AG10803 (cell line): ENCODE measurements at places on chromosomes 16 and 17.

GRCh38 chr16:569445-570254 lies at the start of gene PIGQ:
Gene PIGQ, plus strand, starts transcription at chr16:569968. Its CDS starts 4,107 bp downstream, at chr16:574075.
- peak; percentile 63 for DNase-seq

DNA sequence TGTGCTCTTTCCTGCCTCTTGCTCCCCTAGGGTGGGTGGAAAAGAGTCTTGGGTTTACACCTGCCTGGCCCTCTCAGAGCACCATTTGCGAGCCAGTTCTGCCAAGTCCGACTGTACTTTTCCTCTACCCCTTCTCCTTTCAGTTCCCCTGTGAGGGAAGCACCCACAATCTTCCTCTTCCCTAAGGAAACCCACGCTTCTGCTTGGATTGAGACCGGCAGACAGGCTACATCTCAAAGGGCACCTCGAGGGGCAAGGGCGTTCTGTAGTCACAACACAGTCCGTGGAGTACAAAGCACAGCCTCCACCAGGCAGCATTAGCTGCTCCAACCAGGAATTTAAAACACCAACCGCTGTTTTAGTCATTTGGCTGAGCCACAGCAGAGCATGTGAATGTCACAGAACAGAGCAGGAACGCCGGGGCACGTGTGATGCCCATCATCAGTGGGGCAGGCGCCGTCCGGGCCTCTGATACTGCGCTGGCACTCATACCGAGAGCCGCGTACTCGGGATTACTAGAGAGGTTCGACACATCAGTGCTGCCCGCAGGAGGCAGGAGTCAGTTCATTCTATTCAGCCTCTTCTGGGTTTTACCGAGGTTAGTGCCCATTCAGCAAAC lies 13.7 kb upstream of the MNT start:
- no peak for DNase-seq

DNA sequence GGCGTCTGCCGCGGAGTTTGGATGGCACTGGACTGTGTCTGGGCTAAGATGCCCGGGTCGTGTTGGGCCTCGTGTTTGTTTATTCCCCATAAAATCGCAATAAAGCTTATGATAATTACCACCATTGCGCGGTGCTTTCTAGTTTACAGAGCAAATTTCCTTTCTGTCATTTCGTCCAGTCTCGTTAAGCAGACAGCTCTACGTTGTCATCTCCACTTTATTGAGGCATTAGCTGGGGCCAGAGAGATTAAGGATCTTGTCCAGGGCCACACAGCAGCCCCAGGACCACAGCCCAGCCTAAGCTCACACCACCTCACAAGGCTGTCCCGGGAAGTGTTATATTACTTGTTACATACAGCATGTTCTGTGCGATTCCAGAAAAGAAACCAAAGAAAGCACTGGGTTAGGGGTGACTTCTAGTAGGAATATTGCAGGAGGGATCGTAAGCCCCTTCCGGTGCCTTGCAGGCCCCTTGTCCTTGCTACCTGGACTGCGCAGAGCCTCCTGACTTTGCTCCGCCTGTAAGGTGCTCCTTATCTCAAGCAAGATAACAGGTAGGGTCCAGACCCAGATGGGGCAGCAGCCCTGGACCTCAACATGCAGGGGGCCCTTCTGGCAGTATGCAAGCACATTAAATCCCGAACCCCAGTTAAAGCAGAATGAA lies 6.3 kb downstream of the NOS2 start:
- no peak for DNase-seq

GRCh38 chr17:65553646-65554552 lies 7.5 kb downstream of the AXIN2 start:
- peak; percentile 84 for DNase-seq

DNA sequence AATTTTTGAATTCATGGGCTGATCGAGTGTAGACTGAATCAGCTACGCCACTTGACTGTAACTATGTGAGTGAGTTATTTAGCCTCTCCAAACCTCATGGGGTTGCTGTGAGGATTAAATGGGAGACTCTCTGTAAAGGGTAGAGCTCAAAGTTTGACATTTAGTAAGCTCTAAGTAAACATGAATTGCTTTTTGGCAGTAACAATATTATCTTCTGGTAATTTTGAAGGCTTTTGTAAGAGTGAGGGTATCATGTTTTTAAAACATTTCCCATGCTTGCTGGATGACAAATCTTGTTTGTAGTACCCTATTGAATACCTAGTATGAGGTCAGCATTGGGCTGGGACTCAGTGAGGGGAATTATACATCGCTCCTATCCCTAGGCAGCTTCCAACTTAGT lies 35.3 kb downstream of the MRTFB start:
- no peak for DNase-seq

GRCh38 chr17:53950207-53950857 lies 127.6 kb downstream of the KIF2B start:
- no peak for DNase-seq

DNA sequence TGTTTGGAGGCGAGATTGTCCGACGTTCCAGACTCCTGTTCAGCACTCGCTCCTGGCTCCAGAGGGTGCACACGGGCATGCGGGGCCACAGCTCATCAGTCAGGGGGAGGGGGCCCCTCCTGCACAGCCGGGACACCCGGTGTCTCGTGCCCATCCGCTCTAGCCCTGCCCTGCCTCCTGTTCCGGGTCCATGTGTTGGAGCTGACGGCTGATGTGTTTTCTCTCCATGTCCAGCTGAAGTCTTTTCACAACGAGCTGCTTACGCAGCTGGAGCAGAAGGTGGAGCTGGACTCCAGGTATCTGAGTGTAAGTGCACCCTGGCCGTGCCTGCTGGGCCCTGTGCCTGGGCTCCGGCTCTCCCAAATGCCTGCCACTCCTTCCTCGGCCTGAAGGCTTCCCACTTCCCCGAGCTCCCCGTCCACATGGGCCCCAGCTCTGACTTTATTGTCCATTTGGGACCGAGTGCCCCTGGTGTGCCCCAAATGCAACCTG lies 50.5 kb downstream of the BAIAP2 start:
- DNase-seq = no peak

GRCh38 chr16:79186196-79186595 lies 414.3 kb downstream of the MAF start:
- no peak for DNase-seq

- DNase-seq = no peak
Observed at GRCh38 chr17:69779378-69780214, 295.4 kb upstream of the KCNJ16 start.

DNA sequence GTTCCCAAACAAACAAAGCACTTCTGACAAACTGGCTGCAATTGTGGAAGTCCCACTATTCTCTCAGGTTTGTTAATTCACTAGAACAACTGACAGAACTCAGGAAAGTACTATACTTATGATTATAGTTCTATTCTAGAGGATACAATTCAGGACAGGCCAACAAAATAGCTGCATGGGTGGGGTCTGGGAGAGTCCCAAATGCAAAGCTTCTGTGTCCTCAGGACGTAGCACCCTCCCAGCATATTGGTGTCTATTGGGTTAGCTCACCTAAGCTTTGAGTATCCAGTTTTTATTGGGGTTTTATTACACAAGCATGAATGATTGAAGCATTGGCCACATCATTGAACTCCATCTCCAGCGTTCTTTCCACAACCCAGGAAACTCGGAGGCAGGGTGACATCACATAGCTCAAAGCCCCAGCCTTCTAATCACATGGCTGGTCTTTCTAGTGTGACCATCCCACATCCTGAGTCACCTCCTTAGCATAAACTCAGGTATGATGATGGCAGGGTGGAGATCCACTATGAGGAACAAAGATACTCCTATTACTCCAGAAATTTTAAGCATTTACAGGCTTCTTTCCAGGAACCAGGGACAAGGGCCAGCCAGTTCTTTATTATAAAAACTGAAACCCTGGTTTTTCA lies 43.9 kb upstream of the CCNF start:
- DNase-seq = no peak

GRCh38 chr17:75885431-75885830 lies 7.0 kb upstream of the TRIM47 start:
- no peak for DNase-seq

DNA sequence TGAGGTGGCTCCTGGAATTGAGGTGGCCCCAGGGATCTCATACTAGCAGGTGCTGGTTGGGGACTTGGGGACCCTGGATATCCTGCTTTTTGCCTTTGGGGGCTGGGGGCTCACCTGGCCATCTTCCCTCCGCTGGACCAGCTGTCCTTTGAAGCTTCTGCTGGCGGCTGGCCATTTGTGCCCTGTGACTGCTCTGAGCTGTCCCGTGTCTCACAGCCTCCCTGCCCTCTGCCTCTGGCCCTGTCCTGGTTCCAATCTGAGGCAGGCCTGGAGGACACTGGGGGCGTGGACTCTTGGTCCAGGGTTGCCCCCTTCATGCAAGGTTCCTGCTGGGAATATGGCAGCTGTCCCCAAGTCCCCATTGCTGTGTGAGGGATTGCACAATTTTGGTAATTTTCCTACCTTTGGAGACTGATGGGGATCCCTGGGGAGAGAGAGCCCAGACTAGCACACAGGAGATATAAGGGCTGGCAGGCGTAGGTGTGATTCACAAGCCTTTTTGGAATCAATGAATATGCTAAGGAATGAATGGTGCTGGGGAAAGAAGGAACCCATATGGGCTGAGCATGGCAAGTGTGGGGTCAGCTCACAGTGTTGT lies 19.2 kb downstream of the ADCY7 start:
- DNase-seq = no peak

GRCh38 chr17:79939094-79939435 lies 96.6 kb downstream of the TBC1D16 start:
- DNase-seq = no peak

DNA sequence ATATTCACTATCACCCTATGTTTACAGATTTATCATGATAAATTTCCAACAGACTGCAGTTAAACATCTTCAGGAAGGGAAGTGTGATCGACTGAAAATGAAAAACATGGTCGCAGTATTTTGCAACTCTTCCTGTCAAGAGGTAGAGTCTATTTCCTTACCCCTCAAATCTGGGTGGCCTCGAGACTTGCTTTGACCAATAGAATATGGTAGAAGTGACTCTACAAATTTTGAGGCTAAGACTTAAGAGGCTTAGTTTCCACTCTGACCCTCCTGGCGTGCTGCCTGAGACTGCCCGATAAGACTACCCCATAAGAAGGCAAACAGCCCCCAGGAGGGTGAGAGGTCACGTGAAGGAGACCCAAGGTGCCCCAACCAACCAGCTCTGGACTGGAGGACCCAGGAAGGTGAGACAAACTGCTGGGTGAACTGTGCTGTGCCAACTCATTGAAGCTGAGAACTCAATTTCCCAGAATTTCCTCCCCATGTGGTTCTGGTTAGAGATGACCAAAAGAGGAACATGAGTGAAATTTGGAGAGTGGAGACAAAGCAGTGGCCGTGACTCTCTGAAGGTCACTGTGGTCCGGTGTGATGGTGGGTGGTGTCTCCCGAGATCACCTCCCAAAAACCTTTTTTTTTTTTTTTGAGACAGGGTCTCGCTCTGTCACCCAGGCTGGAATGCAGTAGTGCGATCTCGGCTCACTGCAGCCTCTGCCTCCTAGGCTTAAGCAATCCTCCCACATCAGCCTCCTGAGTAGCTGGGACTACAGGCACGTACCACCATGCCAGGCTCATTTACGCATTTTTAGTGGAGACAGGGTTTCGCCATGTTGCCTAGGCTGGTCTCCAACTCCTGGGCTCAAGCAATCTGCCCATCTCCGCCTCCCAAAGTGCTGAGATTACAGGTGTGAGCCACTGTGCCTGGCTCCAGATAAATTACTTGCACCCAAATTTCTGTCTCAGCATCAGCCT lies 38.2 kb upstream of the LITAF start:
- peak; percentile 45 for DNase-seq

DNA sequence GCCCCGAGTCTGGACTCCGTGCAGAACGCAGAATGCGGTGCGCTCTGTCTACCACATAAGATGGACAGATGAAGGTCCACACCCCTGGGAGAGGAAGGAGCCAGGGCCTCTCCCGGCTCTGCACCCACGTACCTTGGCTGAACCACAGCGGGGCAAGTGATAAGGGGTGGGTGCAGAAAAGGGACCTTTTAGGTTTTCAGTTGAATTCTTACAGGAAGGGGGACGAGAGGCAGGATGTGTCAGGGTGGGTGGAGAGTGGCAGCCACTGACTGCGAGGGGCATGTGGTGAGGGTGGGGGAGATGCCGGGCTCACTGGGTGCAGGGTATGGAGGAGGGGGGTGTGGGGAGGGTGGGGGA lies 372 bp downstream of the CD300A start:
- no peak for DNase-seq

DNA sequence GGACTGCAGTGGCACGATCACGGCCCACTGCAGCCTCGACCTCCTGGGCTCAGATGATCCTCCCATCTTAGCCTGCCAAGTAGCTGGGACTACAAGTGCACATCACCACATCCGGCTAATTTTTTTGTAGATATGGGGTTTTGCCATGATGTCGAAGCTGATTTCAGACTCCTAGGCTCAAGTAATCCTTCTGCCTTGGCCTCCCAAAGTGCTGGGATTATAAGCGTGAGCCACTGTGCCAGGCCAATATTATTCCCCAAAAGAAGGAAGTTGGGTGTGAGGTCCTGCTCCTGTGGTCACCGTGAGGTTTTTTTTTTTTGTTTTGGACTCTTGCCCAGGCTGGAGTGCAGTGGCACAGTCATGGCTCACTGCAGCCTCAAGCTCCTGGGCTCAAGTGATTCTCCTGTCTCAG lies 1.5 kb downstream of the AMZ2 start:
- DNase-seq = no peak

DNA sequence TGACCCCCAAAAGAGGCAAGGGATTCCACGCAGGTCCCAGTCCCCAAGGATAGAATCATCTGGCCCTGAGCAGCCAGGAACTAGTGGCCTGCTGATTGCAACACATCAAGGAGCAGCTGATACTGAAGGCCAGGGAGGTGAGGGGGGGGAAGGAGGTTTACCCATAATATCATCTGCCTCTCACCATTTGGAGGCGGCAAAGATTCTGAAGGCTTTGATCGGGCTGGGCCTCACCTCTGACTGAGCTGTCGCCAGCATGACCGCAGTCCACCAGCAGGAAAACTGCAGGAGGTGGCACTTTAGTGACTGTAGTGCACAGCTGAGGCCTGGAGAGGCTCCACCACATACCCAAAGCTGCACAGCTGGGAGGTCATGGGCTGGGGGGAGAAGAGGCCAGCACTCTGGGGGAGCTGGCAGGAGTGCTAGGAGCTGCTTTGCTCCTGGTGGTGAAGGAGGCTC lies 20.5 kb upstream of the ITGA3 start:
- peak; percentile 30 for DNase-seq

GRCh38 chr16:29834079-29834478 lies 13.8 kb downstream of the MVP start:
- no peak for DNase-seq

DNA sequence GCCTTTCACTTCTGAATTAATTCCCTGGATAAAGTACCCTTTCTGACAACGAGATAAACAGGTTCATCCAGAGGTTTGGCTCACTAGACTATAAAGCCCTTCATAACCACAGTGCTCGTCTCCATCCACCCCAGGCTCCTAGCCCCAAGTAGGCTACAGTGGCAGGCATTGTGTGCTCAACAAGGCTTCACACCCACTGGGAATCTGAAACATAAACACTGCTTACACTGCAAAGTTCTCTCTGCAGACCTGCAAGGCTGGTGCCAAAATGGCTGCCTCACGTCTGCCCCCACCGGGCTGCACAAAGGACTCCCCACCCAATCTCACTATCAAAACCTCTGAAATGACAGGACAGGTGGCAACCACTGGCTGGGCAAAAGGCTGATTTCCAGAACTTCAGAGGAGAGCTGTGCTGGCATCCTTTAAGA lies 5.1 kb upstream of the HLF start:
- no peak for DNase-seq

- DNase-seq = peak; percentile 79
Observed at GRCh38 chr17:17778308-17779014, 58.3 kb downstream of the SREBF1 start.
